ENCODE measurements at places on chromosomes 11 and 22.

GRCh38 chr11:60482361-60482760 lies 10.2 kb upstream of the MS4A12 start:
- DNase-seq = no peak

DNA sequence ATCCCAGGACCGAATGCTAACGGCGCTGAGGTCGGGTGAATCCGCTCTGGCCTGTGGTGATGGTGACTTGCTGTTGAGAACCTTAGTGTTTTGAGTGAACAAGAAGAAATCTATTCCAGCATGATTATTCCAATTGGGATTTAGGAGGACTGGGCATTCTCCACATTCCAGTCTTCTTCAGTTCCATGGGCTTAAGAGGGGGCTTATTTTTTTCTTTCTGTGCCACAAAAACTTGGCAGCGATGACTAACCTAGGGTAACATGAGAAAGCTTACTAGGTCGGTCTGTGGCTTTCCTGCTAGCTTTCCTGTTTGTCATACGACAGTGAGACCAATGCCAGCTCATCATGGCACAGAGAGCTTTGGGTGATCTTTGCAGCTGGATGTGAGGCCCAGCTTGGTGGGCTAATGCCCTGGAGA lies 62.9 kb upstream of the ATXN10 start:
- no peak for DNase-seq

DNA sequence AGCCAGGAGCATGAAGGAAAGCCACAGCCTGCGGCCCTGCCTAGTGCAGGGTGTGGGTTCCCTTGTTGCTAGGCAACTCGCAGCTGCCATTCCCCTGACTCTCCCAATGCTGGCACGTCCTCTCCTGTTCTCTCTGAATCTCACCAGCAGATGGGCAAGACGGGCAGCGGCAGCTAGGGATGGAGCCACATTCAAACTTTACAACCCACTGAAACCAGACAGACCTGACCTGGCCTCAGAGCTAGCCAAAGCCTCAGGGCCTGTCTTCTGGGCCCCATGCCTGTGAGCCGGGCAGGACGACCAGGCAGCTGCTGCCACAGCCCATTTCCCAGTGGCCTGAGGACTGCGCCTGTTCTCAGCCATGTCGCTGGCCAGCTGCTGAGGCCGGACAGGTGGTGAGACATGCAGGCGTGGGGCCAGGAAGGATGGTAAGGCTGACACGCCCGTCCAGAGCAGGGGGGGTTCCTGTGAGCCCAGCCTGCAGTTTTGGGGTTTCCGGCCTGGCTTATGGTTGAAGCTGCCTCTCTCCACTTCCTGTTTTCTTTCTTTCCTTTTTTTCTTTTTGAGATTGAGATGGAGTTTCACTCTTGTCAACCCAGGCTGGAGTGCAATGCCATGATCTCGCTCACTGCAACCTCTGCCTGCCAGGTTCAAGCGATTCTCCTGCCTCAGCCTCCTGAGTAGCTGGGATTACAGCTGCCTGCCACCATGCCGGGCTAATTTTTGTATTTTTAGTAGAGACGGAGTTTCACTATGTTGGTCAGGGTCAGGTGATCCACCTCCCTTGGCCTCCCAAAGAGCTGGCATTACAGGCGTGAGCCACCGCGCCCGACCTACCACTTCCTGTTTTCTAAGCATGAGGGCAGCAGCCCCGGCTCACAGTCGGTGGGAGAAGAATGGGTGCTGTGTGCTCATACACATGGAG lies 4.1 kb downstream of the SUN2 start:
- DNase-seq = no peak

DNA sequence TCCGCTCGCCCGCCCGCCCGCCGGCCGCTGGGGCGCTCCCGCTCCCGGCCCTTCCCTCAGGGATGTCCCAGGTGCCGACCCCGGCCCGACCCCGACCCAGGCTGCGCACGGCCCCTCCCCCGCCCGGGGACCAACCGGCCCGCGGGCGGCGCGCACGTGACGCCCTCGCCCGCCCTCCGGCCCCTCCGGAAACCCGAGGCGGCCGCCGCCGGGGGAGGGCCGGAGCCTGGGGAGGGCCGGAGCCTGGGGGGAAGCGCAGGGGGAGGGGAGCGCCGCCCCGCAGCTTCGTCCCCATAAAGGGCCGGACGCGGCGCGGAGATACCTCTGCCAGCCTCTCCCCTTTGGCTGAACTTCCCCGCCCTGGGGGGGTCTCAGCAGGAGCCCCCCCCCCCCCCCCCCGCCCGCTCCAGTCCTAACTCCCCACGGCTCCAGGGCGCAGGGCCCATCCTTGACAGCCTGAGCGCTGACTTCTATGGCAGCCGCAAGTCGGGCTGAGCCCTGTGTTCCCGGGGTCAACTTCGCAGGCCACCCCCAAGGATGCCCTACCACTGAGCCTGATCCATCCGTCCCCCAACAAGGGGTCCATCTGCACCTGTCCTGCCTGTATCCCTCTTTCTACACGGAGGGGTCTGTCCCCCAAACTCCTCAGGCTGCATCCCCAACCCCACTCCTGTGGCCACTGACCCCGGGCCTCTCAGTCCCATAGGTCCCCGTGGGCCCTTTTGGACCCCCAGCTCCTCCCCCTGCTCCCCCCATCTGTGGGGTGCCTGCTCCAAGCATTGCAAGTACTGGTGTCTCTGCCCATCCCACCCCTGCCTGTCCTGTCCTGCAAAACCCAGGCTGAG lies at the start of gene MAPK12:
MAPK12 (minus strand) TSS at position 69 of the 845 bp plus-strand sequence. CDS start 174 bp downstream, outside the sequence.
- DNase-seq = no peak

- DNase-seq = no peak
Measured at GRCh38 chr11:2529636-2530035, 84.8 kb downstream of the KCNQ1 start.

GRCh38 chr11:6927030-6927617 lies 898 bp downstream of the ZNF215 start:
- DNase-seq = no peak

DNA sequence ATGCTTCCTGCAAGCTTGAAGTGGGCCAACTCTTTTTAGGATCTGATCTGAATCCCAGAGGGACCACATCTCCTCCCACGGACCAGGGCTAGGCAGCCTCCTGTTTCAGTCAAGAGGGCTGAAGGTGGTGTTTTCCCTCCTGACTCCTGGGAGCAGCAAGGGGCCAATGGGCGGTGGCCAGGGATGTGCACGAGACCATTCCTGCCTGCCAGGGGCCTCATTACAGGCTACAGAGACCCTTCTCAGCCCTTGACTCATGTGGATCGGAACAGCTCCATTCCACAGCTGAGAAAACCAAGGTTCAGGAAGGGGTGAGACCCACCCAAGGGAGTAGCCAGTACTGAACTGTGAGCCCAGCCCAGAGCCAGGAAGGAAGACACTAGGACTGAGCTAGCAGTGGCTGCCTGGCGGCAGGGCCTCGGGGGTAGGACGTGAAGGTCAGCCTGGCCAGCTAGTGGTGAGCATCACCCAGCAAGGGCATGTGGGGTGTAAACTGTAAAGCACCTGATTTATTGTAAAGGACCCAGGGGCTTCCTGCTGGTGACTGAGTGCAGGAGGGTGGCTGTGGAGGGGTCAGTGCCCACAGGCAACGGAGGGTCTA lies 3.4 kb upstream of the P2RY6 start:
- DNase-seq = no peak

DNA sequence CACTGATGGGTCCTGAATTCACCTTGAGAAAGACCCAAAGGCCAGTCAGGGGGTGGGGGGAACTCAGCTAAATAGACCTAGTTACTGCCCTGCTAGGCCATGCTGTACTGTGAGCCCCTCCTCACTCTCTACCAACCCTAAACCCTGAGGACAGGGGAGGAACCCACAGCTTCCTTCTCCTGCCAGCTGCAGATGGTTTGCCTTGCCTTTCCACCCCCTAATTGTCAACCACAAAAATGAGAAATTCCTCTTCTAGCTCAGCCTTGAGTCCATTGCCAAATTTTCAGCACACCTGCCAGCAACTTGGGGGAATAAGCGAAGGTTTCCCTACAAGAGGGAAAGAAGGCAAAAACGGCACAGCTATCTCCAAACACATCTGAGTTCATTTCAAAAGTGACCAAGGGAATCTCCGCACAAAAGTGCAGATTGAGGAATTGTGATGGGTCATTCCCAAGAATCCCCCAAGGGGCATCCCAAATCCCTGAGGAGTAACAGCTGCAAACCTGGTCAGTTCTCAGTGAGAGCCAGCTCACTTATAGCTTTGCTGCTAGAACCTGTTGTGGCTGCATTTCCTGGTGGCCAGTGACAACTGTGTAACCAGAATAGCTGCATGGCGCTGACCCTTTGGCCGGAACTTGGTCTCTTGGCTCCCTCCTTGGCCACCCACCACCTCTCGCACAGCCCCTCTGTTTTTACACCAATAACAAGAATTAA lies 2.4 kb upstream of the TTC36 start:
- DNase-seq = no peak

DNA sequence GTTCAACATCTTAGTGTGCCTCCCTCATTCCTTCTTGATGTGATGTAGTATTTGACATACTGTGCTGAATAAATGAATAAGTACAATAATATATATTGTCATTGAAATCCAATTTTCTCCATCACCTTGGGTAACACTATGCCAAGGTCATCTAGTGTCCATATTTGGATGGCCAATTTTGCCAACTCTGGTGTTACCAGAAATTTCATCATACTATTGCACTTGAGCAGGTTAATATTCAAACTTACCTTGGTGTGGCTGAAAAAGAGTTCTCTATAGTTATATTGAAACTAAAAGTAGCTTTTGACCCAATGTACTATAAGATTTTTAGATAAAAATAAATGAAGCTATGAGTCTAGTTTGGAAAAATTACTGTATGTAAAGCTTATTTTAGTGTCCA lies 98.2 kb upstream of the SLC6A5 start:
- DNase-seq = no peak

DNA sequence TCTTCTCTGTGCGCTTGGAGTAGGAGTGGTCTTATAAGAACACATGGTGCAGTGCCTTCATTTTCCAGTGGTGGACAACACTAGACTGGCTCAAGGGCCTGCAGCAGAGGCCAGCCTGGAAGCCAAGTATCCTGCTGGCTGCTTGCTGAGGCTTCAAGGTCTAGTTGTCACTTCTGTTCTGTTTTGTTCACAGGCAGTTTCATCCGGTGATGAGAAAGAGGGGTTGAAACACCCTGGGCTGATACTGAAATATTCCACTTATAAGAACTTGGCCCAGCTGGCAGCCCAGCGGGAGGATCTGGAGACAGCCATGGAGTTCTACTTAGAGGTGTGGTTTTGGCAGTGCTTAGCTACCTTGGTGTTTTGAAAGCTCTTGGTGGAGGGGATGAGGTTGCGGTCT lies 29.8 kb downstream of the CABIN1 start:
- no peak for DNase-seq

- no peak for DNase-seq
Measured at GRCh38 chr11:3860375-3860774, 4.9 kb downstream of the STIM1 start.

- no peak for DNase-seq
Measured at GRCh38 chr11:71163371-71163770, 89.0 kb downstream of the SHANK2 start.

DNA sequence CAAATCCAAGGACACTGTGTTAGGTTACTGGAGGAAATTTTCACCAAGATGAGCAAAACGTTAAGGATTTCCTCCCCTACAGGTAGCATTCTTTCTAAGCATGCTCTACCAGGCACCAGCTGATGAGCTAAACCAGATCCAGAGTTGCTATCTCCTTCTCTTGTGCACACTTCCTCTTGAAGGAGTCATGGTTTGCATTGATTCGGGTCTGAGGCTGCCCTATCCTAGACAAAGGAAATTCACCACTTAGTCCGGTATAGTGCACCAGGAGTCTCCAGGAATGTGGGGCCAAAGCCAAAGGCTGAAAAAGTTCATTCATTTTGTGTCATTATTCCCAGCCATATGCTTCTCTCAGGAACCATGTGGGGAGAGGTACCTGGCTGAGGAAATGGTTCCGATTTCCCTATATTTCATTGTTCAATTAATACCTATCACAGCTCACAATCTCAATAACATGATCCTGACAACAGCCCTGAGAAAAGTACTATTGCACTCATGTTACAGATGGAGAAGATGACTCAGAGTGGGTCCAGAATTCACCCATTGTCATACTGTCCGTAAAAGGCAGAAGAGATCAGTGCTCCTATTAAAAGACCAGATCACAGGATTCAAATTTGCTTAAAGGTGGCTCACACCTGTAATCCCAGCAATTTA lies 39.1 kb downstream of the SLC35F2 start:
- DNase-seq = no peak

DNA sequence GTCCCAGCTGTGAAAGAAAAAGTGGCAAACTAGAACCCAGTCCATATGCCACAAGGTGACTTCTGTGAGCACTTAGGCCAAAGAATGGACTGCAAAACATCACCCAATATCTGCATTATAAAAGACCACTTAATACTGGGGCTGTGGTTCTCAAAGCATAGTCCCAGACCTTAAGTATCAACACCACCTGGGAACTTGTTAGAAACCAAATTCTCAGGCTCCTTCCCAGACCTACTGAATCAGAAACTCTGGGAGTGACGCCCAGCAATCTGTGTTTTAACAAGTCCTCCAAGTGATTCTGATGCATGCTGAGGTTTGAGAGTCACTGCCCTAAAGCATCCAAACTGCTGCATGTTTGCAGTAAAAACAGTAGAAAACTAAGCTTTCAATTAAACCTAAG lies 81.3 kb downstream of the SERGEF start:
- no peak for DNase-seq

- DNase-seq = no peak
Measured at GRCh38 chr11:12200991-12201985, 90.9 kb downstream of the MICAL2 start.

DNA sequence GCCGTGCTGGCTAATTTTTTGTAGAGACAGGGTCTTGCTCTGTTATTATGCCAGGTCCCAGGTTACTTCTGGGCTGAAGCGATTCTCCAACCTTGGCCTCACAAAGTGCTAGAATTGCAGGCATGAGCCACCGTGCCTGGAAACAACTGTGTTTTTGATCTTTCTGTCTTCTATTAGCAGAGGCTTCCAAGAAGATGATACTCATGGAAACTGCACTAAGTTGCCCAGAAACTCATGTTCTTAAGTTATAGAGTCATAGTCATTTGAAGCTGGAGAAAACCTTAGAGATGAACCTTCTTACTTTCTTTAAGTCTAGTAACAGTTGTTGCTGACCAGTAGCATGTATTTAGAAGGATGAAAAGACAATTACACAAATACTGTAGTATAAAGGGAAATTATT lies 37.1 kb upstream of the HSPA8 start:
- no peak for DNase-seq
